A549 treated with CpdA at 1 μM for 4 hours (cell line): ENCODE measurements at places on chromosomes 1 and 21. TPM values are rescaled to one million over a fixed set of nuclear protein-coding genes. Genes with fewer than 3 reads are reported as not detected.

F11R gene
- total RNA-seq = 42.3 to 56.2 TPM (median 52.6 TPM) in 5 replicates

ELAPOR1 gene
- total RNA-seq = 0.43 to 1.1 TPM (median 0.51 TPM) in 5 replicates

ZC3H12A gene
- total RNA-seq = 12.9 to 20.1 TPM (median 16.6 TPM) in 5 replicates

TLR5 gene
- 0.03 to 0.15 TPM (median 0.13 TPM) in 5 replicates for total RNA-seq

TSTD1 gene
- 0.25 to 0.52 TPM (median 0.40 TPM) in 4 of 5 replicates, not detected in the other for total RNA-seq

FAM3B gene
- total RNA-seq = 0.03 TPM in 1 of 5 replicates, not detected in the others

A3GALT2 gene
- not detected in 5 replicates for total RNA-seq

VWA1 gene
- total RNA-seq = 4.8 to 15.8 TPM (median 14.9 TPM) in 5 replicates

SELE gene
- total RNA-seq = not detected in 5 replicates

SLC5A3 gene
- total RNA-seq = 3.7 to 4.8 TPM (median 4.0 TPM) in 5 replicates

LACTBL1 gene
- total RNA-seq = not detected in 5 replicates

LCK gene
- 0.03 TPM in 1 of 5 replicates, not detected in the others for total RNA-seq

GLMP gene
- 33.8 to 48.8 TPM (median 47.3 TPM) in 5 replicates for total RNA-seq

PDC gene
- total RNA-seq = not detected in 5 replicates

CD1B gene
- not detected in 5 replicates for total RNA-seq

OR1C1 gene
- not detected in 5 replicates for total RNA-seq

BEND5 gene
- not detected in 5 replicates for total RNA-seq

S100A2 gene
- 20.0 to 26.2 TPM (median 24.5 TPM) in 5 replicates for total RNA-seq

KCNN3 gene
- 0.05 to 0.07 TPM (median 0.05 TPM) in 3 of 5 replicates, not detected in the others for total RNA-seq

GJB3 gene
- 3.3 to 8.0 TPM (median 5.1 TPM) in 5 replicates for total RNA-seq

CLCA4 gene
- not detected in 5 replicates for total RNA-seq

PDPN gene
- total RNA-seq = not detected in 5 replicates

IL20 gene
- total RNA-seq = not detected in 5 replicates

ECM1 gene
- 1.8 to 2.6 TPM (median 2.2 TPM) in 5 replicates for total RNA-seq

MARK1 gene
- total RNA-seq = 0.05 to 0.40 TPM (median 0.10 TPM) in 5 replicates

LIPI gene
- total RNA-seq = not detected in 5 replicates

S100A7A gene
- total RNA-seq = not detected in 5 replicates

NUDT4B gene
- total RNA-seq = 0.22 to 1.0 TPM (median 0.85 TPM) in 3 of 5 replicates, not detected in the others
